ENCODE measurements at places on chromosomes 3 and 15. TPM values are rescaled to one million over a fixed set of nuclear protein-coding genes. Genes with fewer than 3 reads are reported as not detected.
A peak's percentile ranks its signal among the peaks of the same experiment; 100 is the strongest.

DNA sequence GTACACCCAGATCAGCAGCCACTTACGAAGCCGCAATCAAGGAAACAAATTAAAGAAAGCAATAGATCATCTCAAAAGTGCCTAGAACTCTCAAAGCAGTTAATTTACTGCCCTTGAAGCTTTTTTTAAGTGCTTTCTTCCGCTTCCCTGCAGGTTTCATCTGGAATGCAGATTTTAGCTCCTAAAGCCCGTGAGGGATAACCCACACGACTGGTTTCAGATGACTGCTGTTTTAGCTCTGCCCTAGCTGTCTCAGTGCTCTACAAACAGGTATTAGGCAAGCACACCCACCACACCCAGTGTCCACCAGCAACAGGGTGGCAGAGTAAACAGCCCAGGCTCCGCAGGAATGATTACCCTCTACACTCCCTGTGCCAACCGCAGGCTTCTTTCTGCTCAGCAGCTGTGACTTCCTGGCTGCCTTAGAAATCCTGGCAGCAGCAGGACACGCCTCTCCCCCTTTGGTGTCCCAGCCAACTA is 126.0 kb downstream of the FMN1 start:
- peak; percentile 22 for DNase-seq

DNA sequence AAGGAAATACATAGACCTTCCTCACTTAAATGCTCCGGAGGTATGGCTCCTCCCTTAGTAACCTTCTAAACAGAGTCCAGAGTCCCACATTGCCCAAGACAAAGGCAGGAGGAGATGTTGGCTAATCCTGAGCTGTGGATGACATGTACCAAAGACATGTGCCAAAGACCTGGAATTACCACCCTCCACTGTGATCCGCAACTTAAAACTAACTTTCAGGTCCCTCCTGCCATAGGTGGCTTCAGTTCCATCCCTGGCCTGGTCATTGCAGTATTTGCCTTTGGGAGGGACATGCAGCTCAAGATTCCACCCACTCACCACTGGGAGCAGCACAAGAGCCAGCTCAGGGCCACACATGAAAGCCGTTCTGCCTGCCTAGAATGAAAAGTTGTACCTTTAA is 28.0 kb downstream of the MYZAP start:
- no peak for DNase-seq

- no peak for DNase-seq
Observed at GRCh38 chr15:83930392-83931212, 276.7 kb downstream of the ADAMTSL3 start.

- no peak for DNase-seq
Observed at GRCh38 chr15:90646662-90647305, 70.4 kb upstream of the BLM start.

DNA sequence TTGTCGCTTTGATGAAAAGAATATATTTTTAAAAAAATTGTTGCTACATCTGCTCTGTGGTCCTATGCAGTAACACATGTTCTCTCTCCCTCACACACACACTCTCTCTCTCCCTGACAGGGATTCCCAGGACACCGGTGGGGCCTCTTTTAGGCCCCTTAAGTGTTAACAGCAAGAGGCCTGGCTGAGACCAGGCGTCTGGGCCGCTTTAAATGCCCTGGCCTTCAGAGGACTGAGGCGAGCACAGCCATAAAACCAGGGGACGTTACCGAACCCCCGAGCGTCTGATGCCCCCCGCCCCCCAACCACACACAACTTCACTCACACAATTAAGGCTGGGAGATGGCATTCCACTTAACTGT is 1.7 kb downstream of the BNC1 start:
- no peak for DNase-seq

DNA sequence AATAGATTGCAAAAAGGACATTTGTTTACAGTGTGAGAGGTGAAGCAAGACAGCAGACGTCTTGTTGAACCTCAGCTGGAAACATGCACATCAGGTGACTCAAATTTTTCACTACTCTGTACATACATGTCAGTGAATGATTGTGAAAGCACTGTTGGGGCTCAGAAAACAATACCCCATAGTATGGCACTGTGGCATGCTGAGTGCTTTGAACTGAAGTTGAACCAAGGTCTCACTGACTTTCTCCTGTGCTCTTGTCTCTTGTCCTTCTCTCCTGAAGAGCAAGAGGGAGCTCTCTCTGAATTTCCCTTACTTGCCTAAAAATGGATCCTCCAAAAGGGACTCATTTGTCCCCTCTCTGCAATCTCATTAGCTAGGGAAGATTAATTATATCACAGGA is 24.5 kb upstream of the NEDD4 start:
- no peak for DNase-seq

DNA sequence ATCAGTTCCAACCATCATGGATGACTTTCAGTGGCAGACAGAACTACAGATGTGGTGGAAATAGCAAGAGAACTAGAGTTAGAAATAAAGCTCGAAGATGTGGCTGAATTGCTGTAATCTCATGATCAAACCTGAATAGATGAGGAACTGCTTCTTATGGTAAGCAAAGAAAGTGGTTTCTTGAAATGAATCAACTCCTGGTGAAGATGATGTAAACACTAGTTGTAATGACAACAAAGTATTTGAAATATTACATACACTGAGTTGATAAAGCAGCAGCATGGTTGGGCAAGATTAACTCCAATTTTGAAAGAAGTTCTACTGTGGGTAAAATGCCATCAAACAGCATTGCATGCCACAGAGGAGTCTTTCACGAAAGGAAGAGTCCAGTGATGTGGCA is 131.7 kb upstream of the FAM3D start:
- no peak for DNase-seq

DNA sequence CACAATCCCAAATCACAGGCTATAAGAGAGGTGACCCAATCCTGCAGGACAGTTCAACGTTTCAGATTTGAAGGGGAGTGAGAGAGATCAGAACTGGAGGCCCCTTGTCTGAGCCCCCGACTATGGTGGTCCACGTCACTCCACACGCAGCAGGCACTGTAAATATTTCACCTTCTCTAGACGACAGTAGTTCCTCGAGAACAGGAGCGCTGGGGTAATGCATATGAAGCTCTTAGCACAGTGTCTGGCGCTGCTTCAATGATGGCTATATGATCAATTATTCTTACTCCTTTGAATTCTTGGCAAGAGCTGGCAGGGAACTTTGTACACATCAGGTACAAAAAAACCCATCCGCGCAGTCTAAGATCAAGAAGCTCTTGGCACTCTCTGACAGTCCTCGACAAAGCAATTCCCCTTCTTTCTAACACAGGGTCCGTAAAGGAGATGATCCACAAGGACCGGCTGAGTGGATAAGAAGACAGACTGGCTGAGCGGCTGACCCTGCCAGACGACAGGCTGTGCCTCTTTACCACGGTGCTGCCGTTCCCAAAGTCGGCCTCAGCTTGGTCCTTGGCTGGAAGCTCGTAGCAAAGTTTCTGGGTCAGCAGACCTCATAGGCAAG is 522 bp upstream of the NRROS start:
- DNase-seq: peak; percentile 62

DNA sequence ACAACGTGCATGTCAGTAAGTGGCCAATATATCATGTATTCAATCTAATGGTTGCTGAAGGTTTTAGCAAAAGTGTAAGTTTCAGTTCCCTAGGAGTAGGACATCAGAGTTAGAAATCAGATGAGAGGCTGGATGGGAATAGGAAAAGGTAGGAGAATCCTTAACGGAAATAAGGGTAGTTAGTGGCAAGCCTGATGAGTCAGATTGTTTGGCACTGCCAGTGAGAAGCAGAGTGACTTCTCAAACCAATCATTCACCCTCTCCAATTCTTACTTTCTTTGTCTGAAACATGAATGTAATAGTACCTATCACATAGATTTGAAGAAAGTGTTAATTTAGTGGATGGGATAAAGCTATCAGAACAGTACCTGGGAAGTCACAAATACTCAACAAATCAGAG is 894.0 kb downstream of the NTRK3 start:
- DNase-seq: no peak

DNA sequence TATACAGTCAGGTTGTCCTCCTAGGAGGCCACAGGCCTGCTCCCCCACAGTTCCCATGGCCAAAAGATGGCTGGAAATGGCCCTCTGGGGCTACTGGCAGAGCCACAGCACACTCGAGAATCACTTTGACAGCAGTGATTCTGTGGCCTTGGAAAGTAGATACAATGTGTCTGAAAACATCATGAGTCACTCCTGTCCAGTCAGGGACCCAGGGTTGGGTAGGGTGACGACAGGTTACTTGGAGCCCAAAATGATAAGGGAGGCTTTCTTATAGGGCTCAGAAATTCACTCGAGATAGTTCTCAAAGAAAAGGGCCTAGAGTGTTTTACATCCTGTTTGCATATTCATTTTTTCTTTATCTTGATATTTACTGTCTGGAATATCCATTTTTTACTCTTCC is 24.3 kb downstream of the MRPS25 start:
- DNase-seq: no peak

DNA sequence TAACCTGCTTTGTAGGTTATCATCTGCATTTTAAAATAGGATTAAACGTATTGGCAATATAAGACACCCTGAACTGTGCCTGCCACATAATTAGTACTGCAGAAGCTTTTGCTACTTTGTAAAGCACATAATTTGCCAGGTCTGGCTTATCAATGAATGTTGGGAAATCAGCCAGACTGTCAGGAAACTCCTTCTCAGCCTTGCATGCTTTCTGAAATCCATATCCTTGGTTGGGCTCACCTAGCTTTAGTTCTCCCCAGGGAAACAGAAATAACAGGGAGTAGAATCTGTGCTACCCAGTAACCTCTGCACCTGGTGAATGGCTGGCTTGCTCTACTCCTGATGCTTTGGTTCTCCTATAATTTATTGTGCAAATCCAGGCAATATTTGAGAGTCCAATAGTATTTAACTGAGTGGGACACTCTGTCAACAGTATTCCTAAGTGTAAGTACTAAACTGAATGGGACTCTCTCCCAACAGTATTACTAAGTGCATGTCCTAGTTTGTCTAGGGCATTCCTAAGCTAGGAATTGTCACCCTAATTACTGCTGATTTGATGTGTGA is 354.5 kb downstream of the WDR72 start:
- no peak for DNase-seq

GRCh38 chr3:154142608-154143007 is 21.4 kb downstream of the ARHGEF26 start:
- DNase-seq: no peak

- peak; percentile 36 for DNase-seq
Observed at GRCh38 chr15:53976844-53977392, 1.3 kb upstream of the UNC13C start.

Gene DHX30
- polyA plus RNA-seq: 55.1 TPM

Gene CORO2B
- 59.3 TPM for polyA plus RNA-seq

Measured in brain (organoid and tissue), 16 donors.